ENCODE measurements at places on chromosomes 3 and 15.

DNA sequence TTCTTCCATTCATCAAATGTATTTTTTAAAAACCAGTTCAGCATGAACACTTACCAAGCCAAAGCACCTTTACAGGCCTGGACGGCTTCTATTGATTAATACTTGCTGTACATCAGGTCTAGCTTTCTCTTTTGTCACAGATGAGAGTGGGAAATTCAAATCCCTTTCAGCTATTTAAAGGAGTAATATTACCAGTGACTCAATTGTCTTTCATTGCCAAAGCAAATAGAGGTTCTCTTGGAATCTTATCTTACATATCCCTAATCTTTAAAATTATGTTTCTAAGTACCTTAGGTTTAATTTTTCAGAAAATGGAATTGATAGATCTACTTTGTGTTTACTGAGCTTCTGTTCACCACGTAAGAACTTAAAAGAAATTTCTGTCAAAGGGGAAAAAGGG, 922.9 kb downstream of the NSUN3 start:
- no peak for DNase-seq

DNA sequence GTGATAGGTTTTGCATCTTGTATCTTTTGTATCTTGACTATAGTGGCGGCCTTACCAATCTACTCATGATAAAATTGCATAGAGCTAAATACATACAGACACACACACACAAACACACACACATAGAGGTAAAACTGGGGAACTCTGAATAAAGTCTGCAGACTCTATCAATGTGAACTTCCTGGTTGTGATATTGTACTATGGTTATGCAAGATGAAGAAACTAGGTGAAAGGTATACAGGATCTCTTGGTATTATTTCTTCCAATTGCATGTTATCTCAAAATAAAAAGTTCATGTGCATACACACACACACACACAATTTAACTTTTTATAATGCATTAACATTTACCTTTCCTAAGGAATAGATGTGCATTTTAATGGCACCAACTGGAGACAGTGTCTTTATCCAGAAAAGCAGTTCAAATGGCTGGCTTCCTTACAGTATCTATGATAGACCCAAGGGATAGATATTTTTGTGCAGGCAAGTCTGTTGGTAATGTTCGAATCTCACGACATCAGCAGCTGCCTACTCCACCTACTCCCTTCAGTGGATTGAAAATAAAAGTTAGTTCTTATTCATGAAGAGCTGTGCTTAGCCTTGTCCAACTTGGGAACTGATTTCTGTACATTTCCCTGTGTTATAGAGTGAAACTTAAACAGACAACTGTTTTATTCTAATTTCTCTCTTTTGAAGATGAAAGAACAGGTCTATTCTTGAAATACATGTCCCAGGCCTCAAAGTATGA, 46.9 kb upstream of the SPRED1 start:
- no peak for DNase-seq

DNA sequence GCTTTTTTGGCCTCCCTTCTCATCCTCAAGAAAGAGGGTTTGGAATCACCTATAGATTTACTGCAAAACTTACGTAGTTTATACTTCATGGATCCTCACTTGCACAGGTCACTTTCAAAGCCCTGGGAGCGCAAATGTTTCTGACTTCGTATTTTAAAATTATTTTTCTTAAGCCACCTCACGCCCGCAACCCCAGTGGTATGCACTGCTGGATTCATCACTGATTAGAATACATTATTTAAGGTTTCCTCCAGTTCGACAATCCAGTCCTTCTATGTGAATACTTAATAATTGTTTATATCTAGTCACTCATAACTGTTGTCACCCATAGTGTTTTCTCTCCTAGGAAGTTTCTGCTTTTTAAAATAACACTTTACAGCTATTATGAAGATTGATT, 339.9 kb downstream of the CHL1 start:
- no peak for DNase-seq

- no peak for DNase-seq
Measured at GRCh38 chr3:23682646-23683045, 123.1 kb upstream of the UBE2E1 start.

GRCh38 chr15:101807345-101807945, 4.1 kb downstream of the OR4F6 start:
- no peak for DNase-seq

GRCh38 chr3:187665764-187666402, 4.3 kb downstream of the SST start:
- no peak for DNase-seq

DNA sequence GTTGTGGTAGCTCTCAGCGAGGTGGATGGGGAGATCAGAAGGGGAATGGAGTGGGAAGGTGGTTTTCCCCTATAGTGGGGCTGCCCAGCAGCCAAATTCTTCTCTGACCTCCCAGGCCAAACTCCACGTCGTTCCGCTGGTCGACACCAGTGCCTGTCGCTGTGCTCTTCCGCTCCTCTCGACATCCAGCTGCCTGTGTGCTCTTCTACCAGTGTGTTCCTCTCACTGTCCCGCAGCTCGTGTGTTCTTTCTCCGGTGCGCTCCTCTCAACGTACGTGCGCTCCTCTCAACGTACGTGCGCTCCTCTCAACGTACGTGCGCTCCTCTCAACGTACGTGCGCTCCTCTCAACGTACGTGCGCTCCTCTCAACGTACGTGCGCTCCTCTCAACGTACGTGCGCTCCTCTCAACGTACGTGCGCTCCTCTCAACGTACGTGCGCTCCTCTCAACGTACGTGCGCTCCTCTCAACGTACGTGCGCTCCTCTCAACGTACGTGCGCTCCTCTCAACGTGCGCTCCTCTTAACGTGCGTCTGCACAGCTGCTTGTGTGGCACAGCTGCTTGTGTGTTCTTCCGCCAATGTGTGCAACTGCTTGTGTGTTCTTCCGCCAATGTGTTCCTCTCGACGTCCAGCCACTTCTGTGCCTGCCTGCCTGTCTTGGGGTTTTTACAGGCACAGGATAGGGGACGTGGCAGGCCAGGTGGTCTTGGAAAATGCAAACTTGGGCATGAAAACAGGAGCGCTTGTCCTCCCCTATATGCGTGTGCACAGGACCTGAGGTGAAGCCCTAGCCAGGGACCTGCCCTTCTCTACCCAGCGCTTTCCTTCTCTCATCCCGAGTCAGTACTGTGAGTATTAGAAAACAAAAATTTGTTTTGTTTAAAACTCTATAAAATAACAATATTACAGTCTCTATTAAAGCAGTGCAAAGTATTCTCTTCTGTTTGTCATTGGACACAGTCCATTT, 991.1 kb downstream of the GBE1 start:
- no peak for DNase-seq
